HFF-Myc (cell line): ENCODE measurements at places on chromosomes 1 and 21.
A peak's percentile ranks its signal among the peaks of the same experiment; 100 is the strongest.

DNA sequence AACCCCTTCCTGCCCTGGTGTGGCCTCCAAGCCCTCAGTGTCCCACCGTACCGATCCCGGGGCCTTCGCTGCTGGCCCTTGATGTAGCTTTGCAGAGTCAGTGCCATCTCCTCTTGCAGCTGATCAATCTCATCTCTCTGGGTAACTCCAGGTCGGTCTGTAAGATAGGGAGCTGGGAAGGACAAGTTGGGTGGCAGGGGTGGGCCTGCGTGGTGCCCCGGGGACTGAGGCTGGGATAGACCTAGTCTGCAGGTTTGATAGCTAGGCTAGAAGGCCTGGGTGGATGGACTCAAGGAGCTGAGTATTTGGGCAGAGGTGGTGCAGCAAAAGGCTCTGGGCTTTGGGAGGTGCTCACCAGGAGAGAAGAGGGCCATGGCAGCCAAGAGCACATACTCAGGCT is 4.9 kb downstream of the TOMM40L start:
- no peak for DNase-seq

DNA sequence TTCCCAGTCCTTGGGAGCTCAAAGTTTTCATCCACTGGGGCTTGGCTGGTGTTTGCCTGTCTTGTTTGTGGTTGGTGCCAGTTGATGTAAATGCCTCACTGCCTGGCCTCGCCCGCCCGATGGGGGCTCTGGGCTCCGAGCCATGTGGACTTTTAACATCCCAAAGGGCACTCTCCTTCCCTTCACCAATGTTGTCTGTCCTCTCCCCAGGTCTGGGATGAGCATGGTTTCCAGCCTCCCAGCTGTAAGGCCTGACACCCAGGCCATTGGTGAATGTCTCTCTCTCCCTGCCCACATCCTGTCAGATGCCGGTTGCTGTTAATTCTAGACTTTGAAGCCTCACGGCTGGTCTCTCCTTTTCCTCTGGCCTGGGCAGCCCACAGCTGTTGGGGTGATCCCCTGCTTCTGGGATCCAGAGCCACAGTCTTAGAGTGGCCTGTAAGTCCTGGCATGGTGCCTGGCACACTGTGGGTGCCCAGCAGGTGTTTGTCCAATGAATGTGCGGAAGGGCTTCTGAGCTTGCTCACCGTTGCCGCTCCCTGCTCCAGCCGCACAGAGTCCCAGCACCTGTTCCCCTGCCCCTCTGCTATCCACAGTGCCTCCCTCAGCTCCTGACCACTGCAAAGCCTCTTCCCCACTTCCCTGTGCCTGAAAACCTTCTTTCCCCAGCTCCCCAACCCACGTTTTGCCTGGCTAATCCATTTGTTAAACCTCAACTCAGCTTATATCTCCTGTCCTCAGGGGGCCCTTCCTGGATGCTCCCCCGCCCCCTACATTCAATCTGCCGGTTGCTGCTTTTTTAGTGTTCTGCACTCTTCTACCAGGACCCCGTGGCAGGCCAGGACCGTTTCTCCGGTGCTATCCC is 3.3 kb upstream of the C1orf174 start:
- no peak for DNase-seq

DNA sequence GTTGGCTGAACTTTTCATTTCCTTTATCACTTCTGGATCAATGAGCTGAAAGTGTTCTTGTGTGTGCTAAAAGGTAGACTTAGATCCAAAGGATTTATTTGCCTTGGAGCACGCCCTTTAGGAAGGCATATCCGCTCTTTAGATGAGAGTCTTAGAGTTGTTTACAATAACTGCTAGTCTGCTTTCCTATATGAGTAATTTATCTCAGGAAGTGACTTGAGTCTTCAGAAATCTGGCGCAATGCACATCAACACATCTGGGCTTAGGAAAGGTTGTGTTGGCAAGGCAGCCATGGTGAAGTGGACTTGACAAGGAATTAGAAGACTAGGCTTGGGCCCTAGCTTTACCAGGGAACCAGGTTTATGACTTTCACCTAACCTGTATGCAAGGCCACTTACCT is 204.1 kb upstream of the PTGFR start:
- peak; percentile 71 for DNase-seq

DNA sequence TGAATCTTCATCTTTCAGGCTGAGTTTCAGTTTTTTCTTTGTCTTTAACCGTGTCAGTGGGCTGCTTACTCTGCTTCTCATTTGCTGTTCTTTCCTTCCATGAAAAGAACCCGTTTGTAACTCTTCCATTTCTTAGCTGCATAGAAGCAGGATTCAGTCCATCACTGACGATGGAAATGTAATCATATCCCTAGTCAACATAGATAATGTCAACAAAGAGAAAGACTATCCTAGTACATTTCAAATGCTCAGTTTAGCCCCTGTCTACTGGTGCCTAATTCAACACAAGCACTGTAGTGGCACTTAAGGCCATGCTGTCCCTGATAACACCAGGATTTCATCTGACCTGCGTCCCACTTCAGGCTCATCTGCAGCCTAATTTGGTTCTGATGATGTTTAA is 376 bp downstream of the GBP1 start:
- DNase-seq, result no peak

DNA sequence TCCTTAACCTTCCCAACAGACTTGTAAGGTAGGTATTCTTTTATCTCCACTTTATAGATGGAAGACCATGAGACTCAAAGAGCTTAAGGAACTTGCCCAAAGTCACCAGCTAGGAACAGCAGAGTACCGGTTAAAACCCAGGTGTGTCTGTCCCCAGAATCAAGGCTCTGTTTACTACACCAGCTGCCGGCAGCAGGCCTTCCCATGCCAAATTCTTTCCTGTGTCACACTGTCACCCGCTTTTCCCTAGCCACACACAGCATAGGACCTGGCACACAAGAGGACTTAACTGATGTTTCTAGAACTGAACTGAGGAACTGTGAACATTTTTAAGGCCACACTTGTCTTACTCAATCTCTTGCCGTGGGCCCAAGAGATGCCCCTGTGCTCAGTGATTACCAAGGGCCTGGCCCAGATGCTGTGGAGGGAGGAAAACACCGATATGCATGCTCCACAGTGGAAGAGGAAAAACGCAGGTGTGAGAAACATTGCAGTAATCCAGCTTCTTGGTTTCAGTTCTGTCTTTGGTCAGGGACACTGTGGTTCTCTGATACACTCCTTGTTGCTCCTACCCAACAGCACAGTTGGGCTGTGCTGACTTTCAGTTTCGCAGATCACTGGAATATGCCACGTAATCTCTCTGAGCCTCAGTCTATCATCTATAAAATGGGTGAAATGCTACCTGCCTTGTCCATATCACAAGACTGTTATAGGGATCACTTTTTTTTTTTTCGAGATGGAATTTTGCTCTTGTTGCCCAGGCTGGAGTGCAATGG is 13.9 kb upstream of the LY9 start:
- DNase-seq, result no peak

GRCh38 chr1:178093494-178093950 is 382 bp upstream of the RASAL2 start:
- DNase-seq, result peak; percentile 83

DNA sequence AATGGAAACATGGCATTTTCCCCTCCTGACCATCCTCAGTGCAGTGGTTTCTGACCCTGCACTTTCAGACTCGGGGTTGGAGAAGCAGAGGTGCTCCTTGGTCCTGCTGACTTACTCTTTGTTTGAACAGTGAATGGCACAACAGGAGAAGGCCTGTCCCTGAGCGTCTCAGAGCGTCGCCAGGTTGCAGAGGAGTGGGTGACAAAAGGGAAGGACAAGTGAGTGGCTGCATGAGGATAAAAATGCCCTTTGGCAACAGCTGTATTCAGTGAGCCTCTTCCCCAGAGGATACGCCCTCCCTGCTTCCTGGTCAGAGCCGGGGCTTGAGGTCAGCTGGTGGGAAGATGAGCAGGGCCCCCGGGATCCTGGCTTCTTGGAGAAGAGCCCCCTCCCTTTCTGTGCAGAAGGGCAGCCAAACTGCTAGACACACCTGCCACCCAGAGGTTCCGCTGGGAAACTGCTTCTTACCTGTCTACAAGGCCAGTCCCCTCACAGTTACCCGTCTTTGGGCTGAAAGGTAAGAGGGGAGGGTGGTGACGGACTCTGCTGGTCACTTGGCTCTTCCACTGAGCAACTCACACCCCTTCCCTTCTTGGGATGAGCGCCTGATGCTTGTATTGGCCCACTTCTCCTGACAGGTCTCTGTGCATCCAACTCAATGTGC is 16.6 kb downstream of the NPL start:
- DNase-seq, result no peak

GRCh38 chr21:42003051-42003461 is 7.1 kb downstream of the ZBTB21 start:
- DNase-seq, result no peak

- no peak for DNase-seq
These were observed 2.7 kb downstream of the COL24A1 start for GRCh38 chr1:86153836-86154235.

DNA sequence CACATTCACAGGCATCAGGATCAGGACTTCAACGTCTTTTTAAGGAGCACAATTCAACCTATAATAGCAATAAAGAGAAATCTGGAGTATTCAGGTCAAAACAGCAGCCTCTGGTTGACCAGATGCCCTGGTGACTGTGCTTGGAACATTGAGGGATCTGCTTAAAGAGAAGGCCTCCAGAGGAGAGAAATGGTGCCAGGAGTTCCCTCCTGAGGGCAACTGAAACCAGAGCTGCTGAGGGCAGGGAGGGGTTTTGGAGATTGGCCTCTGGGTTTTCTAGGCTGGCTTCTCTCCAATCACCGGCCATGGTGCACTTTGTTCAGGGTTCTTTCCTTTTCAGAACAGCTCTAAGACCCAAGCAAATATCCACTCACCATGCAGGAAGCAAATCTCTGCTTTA is 190.7 kb upstream of the KIAA0040 start:
- DNase-seq, result no peak

DNA sequence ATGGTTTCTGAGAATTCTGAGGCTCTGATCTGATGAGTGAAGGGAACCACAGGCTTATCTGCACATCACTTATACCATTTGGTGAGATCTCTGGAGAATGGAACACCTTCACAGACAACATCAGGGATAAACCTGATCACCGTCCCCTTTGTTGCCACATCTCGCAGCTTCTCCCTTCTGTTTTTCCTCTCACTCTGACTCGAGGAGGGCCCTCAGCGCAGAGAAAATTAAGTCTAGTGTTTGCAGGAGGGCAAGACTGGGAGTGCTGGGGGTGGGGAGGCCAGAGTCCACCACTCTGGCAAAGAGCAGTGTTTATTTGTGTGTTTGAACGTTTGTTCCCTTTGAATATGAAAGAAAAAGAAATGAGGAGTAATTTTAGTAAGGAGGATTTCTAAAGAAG is 29.0 kb upstream of the BATF3 start:
- DNase-seq, result no peak

GRCh38 chr1:210707300-210708240 is 378.9 kb downstream of the HHAT start:
- DNase-seq, result no peak

GRCh38 chr1:1619917-1620361 is 4.6 kb downstream of the MIB2 start:
- no peak for DNase-seq

DNA sequence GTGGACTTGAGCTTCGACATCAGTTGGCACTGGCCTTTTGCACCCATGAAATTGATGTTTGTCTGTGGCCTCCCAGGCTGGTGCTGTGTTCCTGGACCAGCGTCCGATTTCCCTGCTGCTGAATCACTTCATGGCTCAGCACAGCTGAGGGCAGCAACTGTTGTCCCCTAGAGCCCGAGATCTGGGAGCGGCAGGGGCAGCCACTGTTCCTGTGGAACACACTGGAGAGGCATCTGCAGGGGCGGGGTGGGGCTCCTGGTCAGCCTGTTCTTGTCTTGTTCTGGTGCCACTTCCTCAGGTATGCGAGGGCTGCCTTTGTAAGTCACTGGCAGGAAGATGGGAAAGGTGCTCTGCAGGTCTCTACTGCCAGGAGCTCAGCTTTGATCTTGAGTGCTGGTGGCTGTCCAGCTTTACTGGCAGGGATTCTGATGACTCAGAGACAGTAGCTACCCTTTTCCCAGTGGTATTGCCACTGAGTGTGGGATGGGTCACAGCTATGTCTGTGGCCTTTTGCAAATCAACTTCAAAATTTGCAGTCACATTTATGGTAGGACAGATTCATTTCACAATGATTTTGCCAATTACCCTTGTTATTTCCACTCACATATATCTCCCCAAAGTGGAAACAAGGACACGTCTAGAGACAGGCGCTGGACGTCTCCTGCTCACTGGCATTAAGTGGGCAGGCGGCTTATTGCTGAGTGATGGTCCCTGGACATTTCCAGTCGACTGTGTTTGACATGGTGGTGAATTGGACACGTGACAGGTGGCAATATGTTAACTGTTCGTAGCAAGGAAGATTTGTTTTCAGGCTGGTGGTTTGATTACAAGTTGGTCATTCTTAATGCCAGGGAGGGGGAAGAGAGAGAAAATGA is 15.3 kb downstream of the AGPAT3 start:
- DNase-seq, result no peak

DNA sequence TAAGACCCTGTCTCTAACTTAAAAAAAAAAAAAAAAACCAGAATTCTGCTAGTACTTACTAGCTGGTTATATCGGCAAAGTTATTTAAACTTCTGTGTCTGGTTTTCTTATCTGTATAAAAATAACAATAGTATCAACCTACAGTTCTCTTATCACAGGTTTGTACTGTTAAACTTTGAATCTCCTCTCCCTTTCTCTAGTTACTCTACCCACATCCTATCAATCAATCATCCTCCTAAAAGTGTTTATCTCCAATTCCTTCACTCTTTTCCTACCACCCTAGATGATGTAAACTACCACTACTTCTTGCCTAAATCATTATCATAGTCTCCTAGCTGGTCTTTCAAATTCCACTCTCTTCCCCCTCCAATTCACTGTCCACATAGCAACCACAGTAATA is 27.6 kb downstream of the USP33 start:
- no peak for DNase-seq

GRCh38 chr1:226882187-226882586 is 11.8 kb downstream of the PSEN2 start:
- no peak for DNase-seq

DNA sequence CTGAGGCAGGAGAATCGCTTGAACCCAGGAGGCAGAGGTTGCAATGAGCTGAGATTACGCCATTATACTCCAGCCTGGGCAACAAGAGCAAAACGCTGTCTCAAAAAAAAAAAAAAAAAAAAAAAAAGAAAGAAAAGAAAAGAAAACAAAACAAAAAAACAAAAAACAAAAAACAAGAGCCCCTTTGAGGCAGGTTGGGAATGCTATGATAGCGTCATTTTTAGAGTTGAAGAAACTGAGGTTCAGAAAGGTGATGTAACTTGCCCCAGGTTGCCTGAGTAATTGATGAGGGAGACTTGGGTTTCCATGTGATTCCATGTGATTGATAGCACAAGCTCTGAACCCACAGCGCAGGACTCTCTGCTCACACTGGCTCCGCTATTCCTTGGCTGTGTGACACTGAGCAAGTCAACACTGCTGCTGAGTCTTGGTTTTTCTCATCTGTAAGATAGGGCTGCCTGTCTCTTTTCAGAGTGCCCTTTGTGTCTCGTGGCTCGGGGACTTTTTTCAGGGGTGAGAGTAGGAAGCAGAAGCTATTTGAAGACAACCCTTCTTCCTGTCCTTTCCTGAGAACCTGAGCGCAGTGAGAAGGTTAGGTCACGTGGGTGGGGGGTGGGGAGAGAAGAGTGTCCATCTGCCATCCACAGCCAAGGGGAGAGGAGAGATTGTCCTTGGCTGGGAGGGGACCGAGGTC is 2.5 kb downstream of the CNR2 start:
- DNase-seq, result no peak

- DNase-seq, result no peak
These were observed 87.9 kb downstream of the ZZZ3 start for GRCh38 chr1:77594366-77595112.

- DNase-seq, result no peak
These were observed 1.4 kb downstream of the ITGB2 start for GRCh38 chr21:44919111-44919912.
